ENCODE measurements at places on chromosomes 3 and 15.

DNA sequence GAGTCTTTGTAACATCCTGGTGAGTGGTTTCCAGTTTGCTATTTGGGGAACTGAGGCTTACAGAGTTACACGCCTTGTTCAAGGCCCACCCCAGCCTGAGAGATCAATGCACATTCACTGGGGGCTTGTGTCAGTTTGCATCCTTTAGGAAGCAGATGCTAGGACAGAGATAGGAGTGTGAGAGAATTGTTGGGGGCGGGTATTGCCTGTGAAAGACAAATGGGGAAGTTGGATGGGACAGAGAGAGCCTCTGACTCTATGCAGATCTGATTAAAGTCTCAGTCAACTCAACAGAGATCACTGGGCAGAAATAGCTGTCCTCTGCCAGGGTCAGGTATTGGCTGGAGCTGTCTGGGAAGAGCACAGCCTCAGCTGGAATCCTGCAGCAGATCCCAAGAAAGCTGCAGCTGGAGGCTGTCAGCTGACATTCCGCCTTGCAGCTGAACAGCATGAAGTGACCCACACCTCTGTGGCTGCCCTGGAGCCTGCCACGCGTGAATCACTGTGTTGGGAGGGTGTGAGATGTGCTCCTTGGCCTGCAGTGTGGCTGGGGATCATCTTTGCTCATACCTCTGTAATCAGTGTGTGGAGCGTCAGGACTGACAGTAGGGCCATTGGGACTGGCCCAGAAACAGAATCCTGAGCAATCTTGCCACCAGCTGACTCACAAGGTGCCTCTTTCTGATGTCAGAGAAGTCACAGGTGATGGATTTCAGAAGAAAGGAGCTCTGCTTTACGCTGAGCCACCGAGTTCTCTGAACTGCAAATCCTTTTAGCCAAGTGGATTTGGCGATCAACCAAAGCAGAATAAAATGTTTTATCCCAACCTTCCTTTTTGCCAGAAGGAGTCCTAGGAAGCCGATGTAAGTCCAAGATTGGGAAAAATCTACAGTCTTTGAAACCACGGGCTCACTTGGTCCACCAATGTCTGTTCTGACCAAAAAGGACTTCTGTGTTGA lies 284.1 kb upstream of the LRRFIP2 start:
- DNase-seq, result no peak

DNA sequence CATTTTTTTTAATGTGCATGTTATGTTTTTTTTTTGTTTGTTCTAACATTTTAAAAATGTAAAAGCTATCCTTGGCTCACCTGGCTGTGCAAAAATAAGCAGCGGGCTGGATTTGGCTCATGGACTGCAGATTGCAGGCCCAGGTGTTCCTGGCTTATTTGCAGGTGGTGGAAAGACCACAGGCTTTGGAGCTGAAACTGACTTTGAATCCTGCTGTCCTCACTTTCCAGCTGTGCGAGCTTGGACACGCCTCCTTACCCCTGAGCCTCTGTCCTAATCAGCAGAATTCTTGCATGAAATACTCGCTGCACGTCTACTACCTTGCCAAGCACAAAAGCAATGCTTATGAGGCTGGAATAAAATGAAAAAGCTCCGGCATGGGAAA lies 188.7 kb upstream of the TPM1 start:
- DNase-seq, result no peak

DNA sequence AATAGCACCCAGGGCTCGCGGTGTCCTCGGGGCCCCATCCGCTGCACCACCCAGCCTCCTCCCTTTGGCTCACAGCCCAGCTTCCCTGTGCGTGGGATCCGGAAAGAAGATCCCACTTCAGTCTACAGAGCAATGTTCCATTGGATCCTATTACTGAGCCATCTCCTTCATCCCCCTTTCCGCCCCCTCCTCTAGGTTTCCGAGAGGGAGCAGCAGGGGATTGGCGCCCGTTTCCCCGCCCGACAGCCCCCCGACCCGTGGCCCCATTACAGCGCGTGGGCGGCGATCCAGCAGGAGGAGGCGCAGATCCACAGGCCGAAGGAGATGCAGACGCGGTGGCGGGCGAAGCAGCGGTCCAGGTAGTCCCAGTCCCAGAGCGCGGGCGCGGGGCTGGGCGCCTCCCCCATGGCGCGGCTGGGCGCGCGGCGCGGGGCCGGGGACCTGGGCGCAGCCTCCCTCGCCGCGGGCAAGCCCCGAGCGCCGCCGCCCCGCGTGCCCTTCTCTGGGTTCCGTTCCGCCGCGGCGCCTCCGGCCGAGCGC lies 340 bp downstream of the TMEM44 start:
- no peak for DNase-seq

DNA sequence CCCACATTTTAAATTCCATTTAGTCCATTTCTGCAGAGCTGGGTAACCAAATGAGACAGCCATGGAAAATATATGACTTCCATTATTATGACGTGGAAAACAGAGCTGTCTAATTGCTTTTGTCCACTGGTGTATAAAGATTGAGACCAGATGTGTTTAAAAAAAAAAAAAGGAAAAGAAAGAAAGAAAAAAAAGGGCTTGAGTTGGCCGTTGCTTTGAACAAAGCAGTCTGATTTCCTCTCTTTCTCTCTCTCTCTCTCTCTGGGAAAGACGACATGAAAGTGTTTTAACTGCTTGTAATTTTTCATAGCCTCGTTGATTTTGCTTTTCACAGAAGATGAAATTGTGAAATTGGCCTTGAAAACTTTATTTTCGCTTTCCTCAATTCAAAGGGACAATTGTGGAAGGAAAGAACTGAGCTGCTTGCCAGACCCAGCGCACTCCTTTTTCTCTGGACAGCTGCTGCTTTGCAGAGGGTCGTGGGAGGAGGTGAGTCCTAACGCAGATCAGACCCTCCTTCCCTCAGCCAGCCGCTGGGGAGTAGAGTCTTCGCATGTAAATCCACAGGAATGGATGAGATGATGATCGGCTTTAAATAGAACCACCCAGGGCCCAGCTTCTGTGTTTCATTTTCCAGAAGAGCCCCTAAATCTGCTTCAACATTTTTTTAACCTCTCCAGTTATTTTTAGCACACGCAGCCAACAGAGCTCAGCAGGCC lies 42.8 kb upstream of the UBE2E1 start:
- no peak for DNase-seq

DNA sequence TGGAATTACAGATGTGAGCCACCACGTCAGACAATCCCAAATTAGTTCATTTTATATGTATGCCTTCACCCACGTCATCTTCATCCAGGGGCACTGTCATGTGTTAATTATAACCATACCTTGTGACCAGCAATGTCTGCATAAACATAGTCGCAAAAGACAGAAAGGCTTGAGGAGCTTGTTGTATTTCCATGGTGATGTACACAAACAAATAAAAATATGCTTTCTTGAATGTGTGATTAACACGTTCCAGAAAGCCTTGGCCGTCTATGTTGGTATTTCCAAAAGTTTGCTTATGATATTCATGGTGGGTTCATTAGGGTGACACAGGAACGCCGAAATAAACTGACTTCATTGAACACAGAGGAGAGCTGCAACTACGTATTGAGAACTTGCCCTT lies 524.7 kb upstream of the ZNF717 start:
- no peak for DNase-seq

DNA sequence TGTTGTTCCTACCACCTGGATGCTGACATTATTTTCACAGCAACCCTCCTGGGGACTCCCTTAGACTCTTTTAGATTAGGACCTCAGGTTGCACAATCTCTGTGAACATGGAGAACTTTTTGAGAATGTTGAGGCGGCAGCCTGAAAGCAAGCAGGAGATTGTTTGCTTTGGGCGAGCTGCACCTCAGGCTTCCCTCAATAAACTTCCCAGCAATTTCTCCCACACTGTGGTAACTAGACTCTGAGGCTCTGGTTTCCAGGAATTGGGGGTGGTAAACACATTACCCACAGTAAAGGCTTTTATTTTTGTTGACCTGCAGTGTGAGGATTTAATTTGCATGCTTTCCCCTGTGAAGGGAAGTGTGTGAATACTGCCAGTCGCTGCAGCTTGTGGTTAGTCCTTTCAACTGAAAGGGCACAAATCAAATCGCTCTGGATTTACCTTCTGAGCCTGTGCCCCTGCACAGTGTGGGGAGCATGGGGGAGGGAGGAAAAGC lies 35.2 kb upstream of the SIAH2 start:
- DNase-seq, result no peak

GRCh38 chr3:14416453-14416852 lies 14.0 kb downstream of the SLC6A6 start:
- DNase-seq, result no peak

DNA sequence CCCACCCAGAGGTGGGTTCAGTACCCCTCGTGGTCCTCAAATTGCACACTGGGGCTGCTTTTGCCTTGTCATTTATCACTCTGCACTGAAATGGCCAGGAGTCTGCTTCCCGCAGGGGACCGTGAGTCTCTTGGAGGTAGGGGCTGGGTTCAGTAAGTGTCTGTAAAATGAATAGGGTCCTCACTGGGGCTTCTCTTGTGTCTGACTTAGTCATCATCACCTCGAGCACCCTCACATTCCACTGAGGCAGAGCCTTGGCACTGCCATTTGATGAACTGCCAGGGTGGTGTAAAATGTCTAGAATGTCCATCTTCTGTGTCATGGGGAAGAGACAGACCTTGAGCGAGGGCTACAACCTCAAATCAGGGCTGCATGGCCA lies 61.0 kb upstream of the RYK start:
- DNase-seq, result no peak

- no peak for DNase-seq
Measured at GRCh38 chr15:59373215-59373614, 544 bp upstream of the MYO1E start.

- no peak for DNase-seq
Measured at GRCh38 chr3:130975251-130975650, 51.4 kb downstream of the ASTE1 start.

DNA sequence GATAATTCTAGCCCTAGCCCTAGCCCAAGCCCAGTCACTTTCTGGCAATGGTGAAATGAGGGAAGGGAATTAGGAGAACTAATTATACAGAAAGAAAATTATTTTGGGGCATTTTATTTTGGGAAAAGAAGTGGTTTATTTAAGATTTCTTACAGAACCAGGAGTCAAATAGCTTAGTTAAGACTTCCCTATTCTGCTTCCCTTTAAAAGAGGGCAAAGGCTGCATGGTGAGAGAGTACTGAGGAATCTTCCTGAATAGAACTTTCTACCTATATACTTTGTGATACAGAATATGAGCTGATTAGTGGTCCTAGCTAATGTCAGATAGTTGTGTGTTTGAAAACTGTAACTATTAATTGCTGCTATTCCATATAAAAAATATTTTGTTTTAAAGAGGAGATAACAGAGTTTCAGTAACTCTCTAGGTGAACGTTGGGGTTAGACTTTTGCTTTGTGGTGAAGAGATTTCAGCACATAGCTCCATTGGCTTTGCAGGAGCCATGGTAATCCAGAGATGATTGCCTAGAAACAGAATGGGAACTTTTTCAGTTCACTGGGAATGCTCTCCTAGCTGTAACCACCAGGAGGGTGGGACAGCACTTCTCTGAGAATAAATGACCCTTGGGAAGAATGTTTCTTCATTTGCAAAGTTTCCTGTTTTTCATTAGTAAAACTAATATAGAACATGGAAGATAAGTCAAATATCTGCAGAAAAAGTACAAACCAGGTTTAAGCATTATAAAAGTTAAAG lies 5.3 kb upstream of the GCSAM start:
- no peak for DNase-seq

- DNase-seq, result no peak
Measured at GRCh38 chr3:112373924-112374323, 41.0 kb downstream of the CD200 start.

DNA sequence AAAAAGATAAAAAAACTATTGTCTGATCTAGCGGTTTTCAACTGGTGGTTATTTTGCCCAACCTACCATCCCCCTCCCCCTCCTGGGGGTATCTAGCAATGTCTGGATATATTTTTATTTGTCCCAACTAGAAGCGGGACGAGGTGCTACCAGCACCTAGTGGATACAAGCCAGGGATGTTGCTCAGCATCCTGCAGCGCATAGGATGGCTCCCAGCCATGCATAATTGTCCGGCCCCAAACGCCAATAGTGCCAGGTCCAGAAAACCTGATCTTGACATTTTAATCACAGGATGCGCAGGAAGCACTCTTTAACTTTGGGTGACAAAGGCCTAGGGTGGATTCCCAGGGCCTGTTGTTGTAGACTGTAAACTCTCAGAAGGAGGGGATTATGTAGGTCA lies 17.0 kb upstream of the ARL8B start:
- no peak for DNase-seq

DNA sequence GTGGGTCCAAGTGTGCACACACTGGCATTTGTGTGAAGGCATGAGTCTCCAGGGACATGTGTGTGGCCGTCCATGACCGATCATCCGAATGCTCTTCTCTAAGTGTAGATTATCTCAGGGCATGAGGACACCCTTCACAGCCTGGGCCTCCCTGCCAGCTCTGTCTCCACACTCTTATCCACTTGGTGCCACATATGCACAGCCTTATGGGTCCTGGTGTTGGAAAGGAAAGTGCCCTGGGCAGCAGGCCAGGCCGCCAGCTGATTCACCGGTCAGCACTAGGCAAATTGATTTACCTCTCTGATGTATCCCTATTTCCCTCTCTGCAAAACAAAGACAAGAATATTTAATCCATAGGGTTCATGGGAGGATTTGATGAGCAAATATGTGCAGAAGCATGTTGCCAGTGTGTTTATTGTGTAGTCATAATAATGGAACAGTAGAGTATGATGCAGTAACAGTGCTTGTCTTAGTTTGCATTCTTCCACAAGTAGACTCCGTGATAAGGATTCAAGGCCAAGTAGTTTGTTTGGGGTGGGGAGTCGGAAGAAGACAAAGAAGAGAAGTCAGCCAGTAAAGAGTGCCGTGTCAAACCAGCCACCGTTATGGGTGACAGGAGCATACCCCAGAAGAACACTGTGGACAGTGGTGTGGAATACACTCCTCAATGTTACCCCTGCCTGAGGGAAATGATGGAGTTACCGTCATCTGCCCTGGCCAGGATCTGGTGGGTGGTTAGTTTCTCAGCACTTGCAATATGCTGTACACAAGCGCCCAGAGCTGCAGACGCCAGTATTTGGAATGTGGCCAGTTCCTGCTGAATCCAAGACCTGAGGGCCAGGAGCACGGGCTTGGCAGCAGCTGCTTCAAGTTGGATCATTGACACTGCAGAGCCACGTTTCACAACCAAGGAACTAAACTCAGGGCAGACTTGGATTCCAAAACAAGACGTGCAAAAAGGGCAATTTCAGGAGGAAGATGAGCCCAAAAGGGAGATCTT lies 85.1 kb downstream of the MTHFS start:
- DNase-seq, result no peak

GRCh38 chr3:23448998-23449537 lies 245.9 kb downstream of the UBE2E2 start:
- DNase-seq, result no peak

DNA sequence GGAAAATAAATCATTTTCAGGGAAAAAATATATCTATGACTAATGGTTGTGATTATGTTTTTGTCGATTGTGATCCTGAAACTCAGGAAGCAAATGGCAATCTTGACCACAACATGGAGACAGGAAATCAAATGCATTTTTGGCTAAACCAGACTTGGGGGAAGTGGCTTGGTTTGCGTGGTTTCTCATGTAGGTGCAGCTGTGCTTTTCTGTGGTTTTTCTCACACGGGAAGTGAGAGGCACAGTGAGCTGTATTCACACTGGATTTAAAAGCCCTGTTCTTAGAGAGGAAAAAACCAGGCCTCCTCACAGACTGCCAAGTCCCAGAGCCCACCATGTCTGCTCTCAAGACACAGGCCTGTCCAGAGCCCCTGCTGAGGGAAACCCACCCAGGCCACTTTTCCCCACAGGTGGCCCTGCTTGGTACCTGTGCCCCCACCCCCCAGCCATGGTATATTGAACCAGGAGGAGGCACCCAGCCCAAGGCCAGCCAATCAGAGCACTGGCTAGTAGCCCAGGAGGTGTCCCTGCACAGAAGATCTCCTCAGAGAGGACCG lies 46.1 kb downstream of the BTD start:
- DNase-seq, result peak; percentile 31

All from stimulated activated CD8-positive, alpha-beta memory T cell treated with anti-CD3 and anti-CD28 coated beads, Interleukin-7, amount 100 ng/mL, for 4 hours (primary cell).